Activated T-cell treated with anti-CD3 and anti-CD28 coated beads for 48 hours (primary cell): ENCODE measurements at places on chromosomes 6 and 20.

DNA sequence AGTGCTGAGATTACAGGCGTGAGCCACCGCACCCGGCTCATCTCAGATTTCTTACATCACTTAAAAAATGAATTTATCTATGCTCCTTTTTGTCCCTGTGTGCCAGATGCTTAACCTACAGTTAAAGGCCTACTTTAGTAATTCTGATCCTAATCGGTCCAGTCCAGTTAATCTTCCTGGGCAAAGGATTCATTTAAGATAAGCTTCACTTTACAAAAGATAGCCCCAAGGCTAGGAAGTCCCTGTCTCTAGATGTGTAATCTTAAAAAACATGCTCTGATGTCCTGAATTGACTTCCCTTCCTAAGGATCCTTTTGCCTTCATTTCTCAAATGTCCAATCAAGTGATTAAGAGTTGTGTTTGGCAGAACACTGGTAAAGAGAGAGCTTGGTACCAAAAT is 68.4 kb upstream of the IPCEF1 start:
- no peak for DNase-seq

DNA sequence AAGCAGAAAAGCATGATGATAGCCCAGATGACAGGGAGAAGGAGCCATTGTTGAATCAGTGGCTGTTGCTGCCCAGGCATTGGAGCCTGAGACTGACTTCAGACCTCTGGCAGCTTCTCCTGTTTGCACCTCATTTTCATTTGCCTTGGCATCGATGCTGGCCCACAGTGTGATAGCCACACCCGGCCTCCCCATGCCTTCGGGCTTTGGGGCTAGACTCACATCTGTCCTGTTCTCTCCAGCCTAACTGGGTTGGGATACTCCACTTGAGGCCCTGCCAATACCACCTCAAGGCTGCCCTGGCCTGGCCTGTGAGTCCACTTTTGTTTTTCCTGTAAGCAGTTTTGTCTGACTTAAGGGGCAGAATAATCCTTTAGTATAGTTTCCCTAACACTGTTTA is 140.4 kb downstream of the UST start:
- DNase-seq: no peak

- no peak for DNase-seq
Measured at GRCh38 chr20:5312518-5312917, 4.2 kb downstream of the PROKR2 start.

- no peak for DNase-seq
Measured at GRCh38 chr6:138422861-138423260, 18.8 kb downstream of the HEBP2 start.

DNA sequence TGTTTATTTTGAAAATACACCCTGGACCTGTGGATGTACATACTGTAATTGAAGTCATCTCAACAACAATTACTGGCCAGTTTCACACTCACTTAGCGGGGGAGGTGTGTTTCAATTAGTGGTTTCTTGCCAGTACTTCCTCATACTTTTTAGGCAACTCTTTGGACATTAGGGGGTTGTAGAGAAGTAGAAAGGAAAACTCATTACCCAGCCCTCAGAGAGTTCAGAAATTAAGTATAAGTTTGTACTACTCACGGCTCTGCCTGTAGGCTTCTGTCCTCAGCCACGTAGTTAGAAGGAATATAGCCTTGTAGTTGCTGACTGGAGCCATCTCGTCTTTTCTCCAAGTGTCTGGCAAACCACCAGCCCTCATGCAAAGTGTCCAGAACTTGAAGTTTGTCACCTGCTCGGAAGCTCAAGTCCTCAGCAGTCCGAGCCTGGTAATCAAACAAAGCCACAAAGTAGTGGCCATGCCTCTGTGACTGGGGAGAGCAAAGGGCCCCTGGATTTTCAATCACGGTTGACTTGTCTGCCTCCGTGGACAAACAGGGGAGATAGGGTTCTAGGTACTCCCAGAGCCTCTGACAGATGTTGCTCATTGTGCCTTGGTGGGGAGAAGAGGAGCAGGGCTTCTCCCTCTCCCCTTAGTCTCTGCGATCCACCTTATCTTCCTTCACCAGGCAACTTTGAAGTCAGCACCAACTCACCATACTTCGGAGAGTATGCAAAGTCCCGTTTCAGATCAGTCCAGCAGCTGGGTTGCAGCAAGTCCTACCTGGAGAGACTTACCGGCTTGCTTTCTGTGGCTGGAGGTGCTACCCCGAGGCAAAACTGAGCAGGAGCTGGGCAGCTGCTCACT is 749 bp downstream of the FRK start:
- no peak for DNase-seq

- no peak for DNase-seq
Measured at GRCh38 chr6:105170059-105170458, 9.8 kb downstream of the POPDC3 start.
